ENCODE measurements at places on chromosomes 7 and 10. TPM values are rescaled to one million over a fixed set of nuclear protein-coding genes. Genes with fewer than 3 reads are reported as not detected.

DNA sequence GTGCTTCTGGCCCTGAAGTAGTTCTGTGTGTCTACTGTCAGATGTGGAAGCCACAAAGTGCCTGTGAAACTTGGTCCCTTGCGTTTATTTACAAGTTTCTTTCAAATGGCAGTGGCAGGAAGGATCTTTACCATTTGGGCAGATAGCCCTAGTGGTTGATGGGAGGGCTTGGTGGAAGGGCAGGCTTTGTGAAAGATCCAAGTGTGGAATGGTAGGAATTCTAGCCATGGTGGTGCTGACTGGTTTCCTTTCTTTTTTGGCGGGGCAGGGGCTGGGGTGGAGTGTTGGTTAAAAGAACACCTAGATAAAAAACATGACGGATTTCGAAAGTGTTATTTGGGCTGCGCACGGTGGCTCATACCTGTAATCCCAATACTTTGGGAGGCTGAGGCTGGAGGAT, 27.0 kb downstream of the AUTS2 start:
- no peak for DNase-seq

LBX1 gene
- total RNA-seq = 1.7 TPM

DNA sequence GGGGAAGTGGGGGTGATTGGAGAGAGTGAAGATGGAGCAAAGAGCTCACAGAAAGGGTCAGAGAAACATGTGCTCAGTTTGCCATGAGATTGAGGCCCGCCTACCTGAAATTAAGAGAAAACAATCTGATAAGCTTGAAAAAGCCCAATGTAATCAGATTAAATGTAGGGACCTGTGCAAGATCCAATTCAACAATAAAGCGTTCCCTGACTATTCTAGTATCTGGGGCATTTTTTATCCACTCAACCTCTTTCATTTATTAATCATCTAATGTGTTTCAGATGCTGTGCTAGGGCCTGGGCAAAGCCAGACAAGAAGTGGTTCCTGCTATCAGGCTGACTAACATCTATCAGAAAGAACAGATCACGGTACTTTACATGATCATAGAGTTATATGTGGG, 238.4 kb upstream of the MYO3A start:
- DNase-seq = no peak

SLC29A4 gene
- total RNA-seq = 4.7 TPM

TMEM26 gene
- 0.71 TPM for total RNA-seq

GRCh38 chr10:132995909-132996602, 53.7 kb upstream of the CFAP46 start:
- no peak for DNase-seq

- no peak for DNase-seq
These were observed 10.4 kb downstream of the NEUROG3 start for GRCh38 chr10:69562731-69563254.

DNA sequence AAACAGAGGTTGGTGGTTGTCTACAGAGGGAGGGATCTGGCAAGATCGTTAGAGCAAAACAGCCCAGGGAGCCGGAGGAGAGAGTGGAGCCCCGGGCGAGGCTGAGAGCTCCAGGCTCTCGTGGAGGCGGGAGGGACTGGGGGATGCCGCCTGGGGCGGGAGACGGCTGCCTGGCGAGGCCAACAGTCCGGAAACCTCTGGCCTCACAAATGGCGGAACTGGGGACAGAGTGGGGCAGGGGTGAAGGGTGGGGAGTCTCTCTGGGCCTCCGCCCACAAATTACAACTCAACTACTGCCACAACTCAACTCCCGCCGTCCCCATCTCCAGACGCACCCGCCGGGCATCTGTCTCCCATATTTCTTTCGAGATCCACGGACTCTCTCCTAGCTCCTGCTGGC, 47.7 kb downstream of the CLEC2L start:
- DNase-seq = no peak

- no peak for DNase-seq
These were observed 265.1 kb downstream of the FGFR2 start for GRCh38 chr10:121332829-121333765.

MRC1 gene
- not detected for total RNA-seq

DNA sequence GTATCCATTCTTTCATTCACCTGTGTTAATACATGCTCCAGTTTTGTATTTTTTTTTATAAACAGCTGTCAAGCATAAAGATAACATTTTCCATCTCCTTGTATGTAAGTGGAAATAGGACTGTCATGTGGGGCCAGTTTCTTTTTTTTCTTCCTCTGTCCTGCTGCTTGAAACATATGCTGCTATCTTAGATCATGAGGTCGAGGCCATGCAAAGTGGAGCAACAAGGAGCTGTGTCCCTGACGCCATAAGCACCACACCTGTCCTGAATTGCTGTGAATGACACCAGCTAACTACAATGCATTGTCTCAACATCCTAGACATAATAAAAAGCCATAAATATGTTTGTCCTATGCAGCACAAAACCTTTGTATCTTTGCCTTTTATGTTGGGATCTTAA, 37.7 kb upstream of the SLC26A4 start:
- no peak for DNase-seq

MSMB gene
- total RNA-seq = not detected

TLL2 gene
- total RNA-seq = 0.11 TPM

IFIT1B gene
- not detected for total RNA-seq

- peak; percentile 85 for DNase-seq
These were observed 7.7 kb downstream of the SLC37A3 start for GRCh38 chr7:140390466-140391190.

AFAP1L2 gene
- not detected for total RNA-seq

- no peak for DNase-seq
These were observed 349.6 kb downstream of the DNAJB6 start for GRCh38 chr7:157686285-157686894.

GPR37 gene
- not detected for total RNA-seq

DNA sequence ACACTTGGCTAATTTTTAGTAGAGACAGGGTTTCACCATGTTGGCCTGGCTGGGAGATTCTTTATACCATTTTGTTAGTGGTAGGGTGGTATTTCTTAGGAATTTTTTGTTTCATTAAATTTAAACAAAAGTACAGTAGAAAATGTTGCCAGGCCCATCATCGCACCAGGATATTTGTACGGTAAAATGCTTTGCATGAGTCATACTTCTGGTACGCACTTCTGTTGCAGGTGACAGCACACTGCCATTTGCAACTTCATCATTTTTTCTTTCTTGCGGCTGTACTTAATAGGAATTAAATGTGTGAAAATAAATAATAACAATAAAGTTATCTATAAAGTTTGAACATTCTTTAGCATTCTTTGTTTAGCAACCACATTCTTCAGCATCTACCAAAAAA, 195.6 kb downstream of the SKAP2 start:
- no peak for DNase-seq

GRCh38 chr7:39609935-39610263, 13.5 kb upstream of the RALA start:
- DNase-seq = no peak

DNA sequence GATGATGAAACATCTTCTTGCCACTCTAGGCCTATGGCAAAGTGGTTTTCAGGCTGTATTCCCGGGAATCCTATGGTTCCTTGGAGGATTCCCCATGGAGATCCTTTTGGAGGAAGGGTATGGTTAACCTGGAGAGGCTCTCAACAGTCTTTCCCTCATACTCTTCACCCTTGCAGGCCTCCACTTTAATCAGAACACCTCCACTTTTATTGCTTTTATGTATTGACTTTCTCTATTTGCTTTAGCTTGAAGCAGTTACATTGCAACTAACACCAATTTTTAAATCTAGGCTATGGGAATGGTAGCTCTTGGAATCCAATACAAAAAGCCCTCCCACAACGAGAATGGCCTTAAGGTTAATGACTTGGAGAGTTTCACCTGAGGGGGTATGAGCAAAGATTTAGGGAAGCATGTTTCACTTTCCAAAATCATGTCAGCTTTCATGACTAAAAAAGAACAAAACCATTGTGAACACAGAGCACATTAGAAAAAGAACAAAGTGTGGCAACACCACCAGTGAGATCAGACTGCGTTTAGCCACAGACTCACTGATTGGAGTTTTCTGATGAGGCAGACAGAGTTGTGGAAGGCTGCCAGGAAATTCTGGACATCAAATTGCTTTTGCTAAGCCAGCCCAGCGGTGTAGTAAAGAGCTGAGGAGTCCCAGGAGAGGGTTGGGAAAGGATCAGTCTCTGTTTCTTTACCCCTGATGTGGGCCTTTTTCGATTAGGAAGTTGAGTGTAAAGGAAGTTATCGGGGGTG, 130.4 kb upstream of the BMPER start:
- peak; percentile 94 for DNase-seq

THAP5 gene
- 43.6 TPM for total RNA-seq

AEBP1 gene
- not detected for total RNA-seq

DNA sequence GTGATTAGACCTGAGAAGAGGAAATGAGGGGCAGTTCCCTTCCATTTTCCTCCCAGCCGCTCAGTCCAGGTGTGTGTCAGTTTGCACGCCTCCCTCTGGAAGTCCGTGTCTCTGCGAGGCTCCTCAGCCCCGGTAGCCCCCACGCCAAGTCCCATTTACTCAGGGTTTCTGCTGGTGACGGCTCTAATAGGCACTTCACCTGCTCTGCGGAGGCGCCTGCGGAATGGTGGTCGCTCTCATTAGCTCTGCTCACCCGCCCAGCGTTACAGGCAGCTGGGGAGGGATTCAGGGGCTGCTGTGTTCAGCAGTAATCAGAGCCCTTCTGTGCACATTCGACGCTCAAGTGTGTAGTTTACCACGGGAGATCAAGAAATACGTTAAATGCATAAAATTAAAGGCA, 179.9 kb downstream of the MGMT start:
- no peak for DNase-seq

DNA sequence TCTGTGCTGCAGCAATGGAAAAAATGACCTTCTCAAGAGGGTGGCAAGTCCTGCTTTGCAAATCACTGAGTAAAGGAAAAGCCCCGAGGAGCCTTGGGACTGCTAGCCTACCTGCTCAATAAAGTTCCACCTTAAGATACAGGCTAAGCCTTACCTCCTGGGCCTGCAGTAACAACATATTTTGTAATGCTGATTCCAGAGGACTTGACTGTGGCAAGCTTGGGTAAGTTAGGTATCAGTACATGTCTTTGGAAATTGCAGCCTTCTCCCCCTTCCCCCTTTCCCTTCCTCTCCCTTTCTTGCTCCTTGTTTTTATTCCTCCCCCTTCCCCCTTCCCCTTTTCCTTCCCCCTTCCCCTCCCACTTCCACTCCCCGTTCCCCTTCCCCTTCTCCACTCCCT, 126.2 kb downstream of the SORCS3 start:
- DNase-seq = no peak

DNA sequence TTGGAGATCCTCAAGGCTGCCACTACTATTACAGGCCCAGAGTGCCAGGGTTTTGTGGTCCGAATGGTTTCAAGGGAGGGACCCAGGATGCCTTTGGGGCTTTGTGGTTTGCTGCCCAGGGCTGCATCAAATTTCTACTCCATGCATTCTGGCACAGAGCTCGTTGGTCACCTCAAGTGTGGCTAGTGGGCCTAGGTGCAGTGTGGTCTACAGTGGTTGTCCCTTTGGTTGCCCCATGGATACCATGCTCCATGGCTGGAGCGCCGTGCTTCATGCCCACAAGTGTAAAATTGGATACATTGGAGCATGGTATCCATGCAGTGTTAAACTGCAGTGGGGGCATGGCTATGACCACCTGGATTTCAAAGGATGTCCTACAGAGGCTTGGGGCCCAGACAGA, 5.4 kb upstream of the PRF1 start:
- no peak for DNase-seq

DNA sequence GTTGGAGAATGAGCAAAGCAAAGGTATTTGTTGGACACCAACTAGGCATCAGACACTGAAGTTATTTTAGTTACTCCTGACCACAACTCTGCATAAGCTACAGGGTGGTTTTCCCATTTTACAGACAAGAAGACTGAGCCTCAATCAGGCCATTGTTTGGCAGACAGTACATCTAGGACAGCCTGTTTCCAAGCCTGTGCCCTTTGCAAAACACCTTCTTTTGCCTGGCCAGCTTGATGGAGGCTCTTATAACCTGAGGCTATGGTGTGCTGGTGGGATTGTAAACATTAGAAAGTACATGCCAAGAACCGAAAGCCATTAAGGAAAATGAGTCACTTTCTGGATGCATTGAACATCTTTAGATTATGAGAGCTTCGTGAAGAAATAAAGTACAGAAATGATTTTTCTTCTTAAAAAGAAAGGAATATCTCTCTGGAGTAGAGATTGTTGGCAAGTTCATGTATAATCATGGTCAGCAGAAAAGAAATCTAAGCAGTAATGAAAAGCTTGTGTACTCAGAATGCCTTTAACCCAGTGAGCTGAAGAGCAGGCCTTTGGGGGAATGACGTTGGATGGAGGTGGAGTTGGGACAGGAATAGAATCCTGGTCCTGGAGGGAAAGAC, 140.6 kb downstream of the KIAA1217 start:
- no peak for DNase-seq

DNA sequence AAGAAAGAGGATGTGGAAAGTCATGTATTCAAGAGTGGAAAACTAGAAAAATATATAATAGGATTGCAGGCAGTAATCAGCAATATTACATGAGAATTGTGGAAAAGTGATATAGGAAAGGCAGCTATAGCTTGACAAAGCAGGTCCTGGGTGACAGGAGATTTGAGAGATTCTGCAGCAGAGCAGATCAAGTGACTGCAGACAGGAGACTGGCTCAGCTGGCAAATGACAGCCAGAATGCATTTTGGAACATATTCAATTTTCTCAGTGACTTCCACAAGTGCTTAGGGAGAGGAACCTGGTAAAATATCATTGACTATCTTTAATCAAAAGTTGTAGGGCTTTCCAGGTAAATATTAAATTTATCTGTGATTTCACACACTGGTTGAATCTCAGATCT, 260.5 kb upstream of the CACNA2D1 start:
- no peak for DNase-seq

DNA sequence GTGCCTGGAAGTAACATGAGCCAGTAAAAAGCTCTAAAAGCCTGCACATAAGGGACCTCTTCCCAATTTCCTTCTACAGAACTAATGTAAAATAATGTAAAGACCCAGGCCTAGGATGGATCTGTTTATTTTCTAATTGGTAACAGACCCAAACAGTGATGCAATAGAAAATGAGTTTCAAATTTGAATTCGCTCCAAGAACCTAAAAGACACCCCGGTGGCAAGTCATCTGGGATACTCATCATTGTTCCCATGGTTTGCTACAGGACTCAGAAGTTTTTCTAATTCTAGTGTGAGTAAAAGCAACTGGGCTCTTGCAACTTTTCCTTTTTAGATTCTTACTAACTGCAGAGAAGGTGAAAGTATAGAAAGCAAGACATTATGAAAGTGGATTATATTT, 271.3 kb upstream of the CACNA2D1 start:
- no peak for DNase-seq

GRCh38 chr10:45660876-45661411, 11.6 kb downstream of the ZFAND4 start:
- DNase-seq = no peak

OR2A1 gene
- total RNA-seq = not detected

AMZ1 gene
- total RNA-seq = not detected

FKBP6 gene
- not detected for total RNA-seq

LIPM gene
- total RNA-seq = not detected

DNA sequence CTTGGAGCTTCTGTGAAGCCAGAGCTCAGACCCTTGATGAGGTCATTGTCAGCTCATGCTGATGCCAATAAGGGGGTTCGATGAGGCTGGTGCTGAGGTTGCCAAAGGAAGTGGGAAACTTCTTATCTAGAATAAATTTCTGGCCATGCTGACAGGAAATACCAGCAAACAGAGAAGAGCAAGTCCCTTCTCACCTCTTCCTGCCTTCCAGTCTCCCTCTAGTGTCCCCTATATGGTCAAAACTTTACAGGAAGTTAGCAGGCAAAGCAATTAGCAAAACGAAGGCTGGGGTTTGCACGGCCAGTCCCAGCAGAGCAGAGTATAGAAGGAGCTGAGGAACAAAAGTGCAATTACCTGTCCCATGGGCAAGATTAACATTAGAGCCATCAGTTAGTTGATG, 15.1 kb upstream of the NEUROG3 start:
- no peak for DNase-seq

- no peak for DNase-seq
These were observed 418.9 kb downstream of the XPNPEP1 start for GRCh38 chr10:109504401-109504800.

Data from LHCN-M2 (cell line).